Regular cardiac myocyte (primary cell): ENCODE measurements at places on chromosomes 4 and X. TPM values are rescaled to one million over a fixed set of nuclear protein-coding genes. Genes with fewer than 3 reads are reported as not detected.

Gene TCEAL2
- total RNA-seq, result 0.19 TPM in 1 of 2 replicates, not detected in the other

Gene DRD5
- not detected in 2 replicates for total RNA-seq

Gene DCAF4L1
- total RNA-seq, result under 0.01 and 0.19 TPM in 2 replicates

Gene ERCC6L
- 0.56 and 11.3 TPM in 2 replicates for total RNA-seq

Gene EXOSC9
- 30.7 and 59.6 TPM in 2 replicates for total RNA-seq

Gene UBE2K
- 14.7 and 24.9 TPM in 2 replicates for total RNA-seq

Gene VGLL1
- not detected in 2 replicates for total RNA-seq

Gene HSFX4
- total RNA-seq, result not detected in 2 replicates

Gene USP17L11
- total RNA-seq, result not detected in 2 replicates

Gene SPANXA1
- total RNA-seq, result not detected in 2 replicates

Gene LINC00632
- 5.2 and 5.4 TPM in 2 replicates for total RNA-seq

Gene BTK
- total RNA-seq, result not detected in 2 replicates

Gene CXCL3
- 5.4 and 10.7 TPM in 2 replicates for total RNA-seq

Gene MAGEA1
- total RNA-seq, result not detected in 2 replicates

Gene SASH3
- not detected in 2 replicates for total RNA-seq

Gene ARHGAP4
- 0.38 and 0.85 TPM in 2 replicates for total RNA-seq

Gene SYNPO2
- 13.6 and 83.4 TPM in 2 replicates for total RNA-seq

Gene SORCS2
- 0.19 and 0.28 TPM in 2 replicates for total RNA-seq

Gene KIF4A
- 2.0 and 23.8 TPM in 2 replicates for total RNA-seq

Gene TMSB15C
- total RNA-seq, result 2.3 and 3.1 TPM in 2 replicates

Gene MAGEA4
- not detected in 2 replicates for total RNA-seq

Gene POF1B
- total RNA-seq, result under 0.01 TPM in 2 replicates

Gene CCDC120
- 0.19 and 0.28 TPM in 2 replicates for total RNA-seq

Gene TLR10
- total RNA-seq, result under 0.01 TPM in 1 of 2 replicates, not detected in the other

Gene S100G
- total RNA-seq, result not detected in 2 replicates

Gene SPON2
- 4.6 and 18.9 TPM in 2 replicates for total RNA-seq

Gene CPZ
- 1.5 and 9.0 TPM in 2 replicates for total RNA-seq

Gene TGIF2LX
- total RNA-seq, result not detected in 2 replicates

Gene NSUN7
- total RNA-seq, result under 0.01 TPM in 1 of 2 replicates, not detected in the other

Gene DCK
- total RNA-seq, result 21.4 and 28.6 TPM in 2 replicates

Gene MAP3K15
- total RNA-seq, result not detected in 2 replicates

Gene DGAT2L6
- total RNA-seq, result not detected in 2 replicates

Gene TLR2
- total RNA-seq, result 0.85 TPM in 1 of 2 replicates, not detected in the other

Gene ZNF157
- total RNA-seq, result under 0.01 and 0.28 TPM in 2 replicates

Gene DMRTC1
- not detected in 2 replicates for total RNA-seq

Gene CSAG3
- not detected in 2 replicates for total RNA-seq

Gene ADGRL3
- total RNA-seq, result 5.0 and 14.1 TPM in 2 replicates

Gene ANXA3
- 3.6 and 40.6 TPM in 2 replicates for total RNA-seq

Gene TSPAN7
- 0.28 TPM in 1 of 2 replicates, not detected in the other for total RNA-seq

Gene SPANXA2
- not detected in 2 replicates for total RNA-seq
